ENCODE measurements at places on chromosomes 16 and 17. TPM values are rescaled to one million over a fixed set of nuclear protein-coding genes. Genes with fewer than 3 reads are reported as not detected.

- DNase-seq = no peak
- H3K4me3 ChIP-seq = no peak overlapping the region
- no peak overlapping the region for H3K27ac ChIP-seq
- H3K27me3 ChIP-seq = no peaks in the 10 kb centered on the region
- H3K36me3 ChIP-seq = no peaks in the 10 kb centered on the region
Observed at GRCh38 chr17:72193391-72194106, 72.7 kb downstream of the SOX9 start.

GRCh38 chr16:66430214-66430613, 3.1 kb downstream of the BEAN1 start:
- peaks cover 55% of the 10 kb centered on the region for H3K27me3 ChIP-seq
- H3K4me3 ChIP-seq = no peak overlapping the region
- peaks cover 6% of the 10 kb centered on the region for H3K4me1 ChIP-seq
- DNase-seq = no peak
- H3K27ac ChIP-seq = no peak overlapping the region

GRCh38 chr16:84391151-84392030, 23.1 kb downstream of the ATP2C2 start:
- no peaks in the 10 kb centered on the region for H3K36me3 ChIP-seq
- H3K27ac ChIP-seq = no peak overlapping the region
- H3K27me3 ChIP-seq = peaks cover 12% of the 10 kb centered on the region
- no peak overlapping the region for H3K4me3 ChIP-seq
- DNase-seq = no peak
- no peaks in the 10 kb centered on the region for H3K4me1 ChIP-seq

- peaks cover 7% of the 10 kb centered on the region for H3K27me3 ChIP-seq
- H3K4me3 ChIP-seq = no peak overlapping the region
- no peaks in the 10 kb centered on the region for H3K4me1 ChIP-seq
- H3K36me3 ChIP-seq = no peaks in the 10 kb centered on the region
- H3K27ac ChIP-seq = no peak overlapping the region
Observed at GRCh38 chr16:77359065-77359502, 75.8 kb downstream of the ADAMTS18 start.

CEP20 gene
- 34.5 TPM for total RNA-seq

Data from activated CD8-positive, alpha-beta T cell treated with anti-CD3 and anti-CD28 coated beads for 36 hours (primary cell).